NCI-H1417 (cell line): ENCODE measurements at places on chromosomes 2 and 18.
A peak's percentile ranks its signal among the peaks of the same experiment; 100 is the strongest.

DNA sequence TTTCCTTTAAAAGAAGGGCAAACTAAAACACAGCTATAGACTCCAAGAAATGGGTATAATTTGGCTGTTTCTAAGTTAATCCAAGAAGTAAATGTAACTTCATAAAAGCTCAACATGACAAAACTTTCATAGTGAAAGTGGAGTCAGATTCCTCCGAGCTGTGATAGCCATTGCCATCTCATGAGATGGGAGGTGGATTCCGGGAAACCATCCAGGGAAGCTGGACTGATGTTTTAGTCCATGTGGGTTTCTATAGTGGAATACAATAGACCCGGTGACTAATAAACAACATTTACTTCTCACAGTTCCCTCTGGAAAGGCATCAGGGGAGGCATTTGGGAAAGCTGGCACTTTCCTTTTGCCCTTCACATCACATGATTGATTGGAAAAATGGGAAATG, 10.0 kb upstream of the LAPTM4A start:
- DNase-seq, result no peak

DNA sequence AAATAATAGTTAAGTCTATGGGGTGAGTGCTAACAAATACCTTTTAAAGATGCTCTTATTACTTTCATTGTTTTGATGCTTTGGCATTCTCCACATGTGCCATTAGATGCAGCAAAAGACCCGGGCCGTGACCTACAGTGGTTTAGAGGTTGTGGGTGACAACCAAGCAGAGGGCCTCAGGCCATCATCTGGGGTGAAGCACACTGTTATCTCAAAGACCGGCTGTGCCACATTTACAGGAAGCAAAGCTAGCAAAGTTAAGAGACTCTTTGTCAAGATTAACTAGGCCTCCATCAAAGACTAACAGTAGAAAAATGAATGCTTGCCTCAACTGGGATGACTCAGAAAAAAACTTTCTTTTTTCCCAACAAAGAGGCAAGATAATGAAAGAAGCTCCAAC, 695.3 kb downstream of the SATB2 start:
- no peak for DNase-seq

GRCh38 chr2:141929331-141930252, 201.2 kb downstream of the LRP1B start:
- no peak for DNase-seq

GRCh38 chr18:51110073-51110797, 80.2 kb downstream of the SMAD4 start:
- peak; percentile 44 for DNase-seq

DNA sequence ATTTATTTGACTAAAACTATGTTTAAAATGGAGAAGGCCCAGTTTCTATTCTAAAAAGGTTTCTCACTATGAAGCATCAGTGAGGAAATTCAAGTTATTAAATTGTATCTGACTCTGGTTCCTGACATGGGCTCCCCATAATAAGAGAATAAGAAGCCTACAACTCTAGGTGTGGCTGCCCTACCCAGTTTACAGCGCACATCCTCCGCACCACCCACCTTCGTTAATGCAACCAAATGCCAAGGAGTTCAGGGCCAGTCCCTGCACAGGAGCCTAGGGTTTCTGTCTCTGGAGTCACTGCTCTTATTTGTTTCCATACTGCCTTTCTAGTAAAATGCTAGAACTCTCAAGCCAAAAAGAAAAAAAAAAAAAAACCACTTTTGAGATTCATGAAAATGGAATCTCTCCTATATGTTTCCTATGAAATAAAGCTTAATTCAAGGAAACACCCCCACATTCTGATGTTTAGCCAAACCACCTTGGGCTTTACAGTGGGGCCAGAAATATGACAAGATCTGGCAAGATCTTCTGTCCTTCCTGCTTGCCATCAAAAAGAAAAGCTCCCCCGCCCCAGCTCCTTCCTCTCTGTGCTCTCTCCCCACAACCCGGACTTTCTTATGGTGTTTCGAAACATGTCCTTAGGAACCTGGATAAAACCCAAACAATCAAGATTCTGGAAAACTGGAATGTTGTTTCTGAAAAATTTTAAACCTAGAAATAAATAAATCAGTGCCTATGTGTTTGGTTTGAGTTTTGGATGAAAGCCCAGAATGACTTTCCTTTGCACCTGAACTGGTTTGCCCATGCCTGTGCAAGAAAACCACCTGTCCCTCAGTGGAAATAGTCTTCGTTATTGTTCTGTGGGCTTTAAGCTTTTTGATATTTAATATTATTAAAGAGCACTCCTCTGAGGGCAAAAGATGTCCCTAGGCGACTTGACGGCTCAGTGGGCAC, 136.7 kb downstream of the SP3 start:
- DNase-seq, result no peak

- DNase-seq, result no peak
Observed at GRCh38 chr2:127564429-127565260, 29.2 kb downstream of the MYO7B start.

DNA sequence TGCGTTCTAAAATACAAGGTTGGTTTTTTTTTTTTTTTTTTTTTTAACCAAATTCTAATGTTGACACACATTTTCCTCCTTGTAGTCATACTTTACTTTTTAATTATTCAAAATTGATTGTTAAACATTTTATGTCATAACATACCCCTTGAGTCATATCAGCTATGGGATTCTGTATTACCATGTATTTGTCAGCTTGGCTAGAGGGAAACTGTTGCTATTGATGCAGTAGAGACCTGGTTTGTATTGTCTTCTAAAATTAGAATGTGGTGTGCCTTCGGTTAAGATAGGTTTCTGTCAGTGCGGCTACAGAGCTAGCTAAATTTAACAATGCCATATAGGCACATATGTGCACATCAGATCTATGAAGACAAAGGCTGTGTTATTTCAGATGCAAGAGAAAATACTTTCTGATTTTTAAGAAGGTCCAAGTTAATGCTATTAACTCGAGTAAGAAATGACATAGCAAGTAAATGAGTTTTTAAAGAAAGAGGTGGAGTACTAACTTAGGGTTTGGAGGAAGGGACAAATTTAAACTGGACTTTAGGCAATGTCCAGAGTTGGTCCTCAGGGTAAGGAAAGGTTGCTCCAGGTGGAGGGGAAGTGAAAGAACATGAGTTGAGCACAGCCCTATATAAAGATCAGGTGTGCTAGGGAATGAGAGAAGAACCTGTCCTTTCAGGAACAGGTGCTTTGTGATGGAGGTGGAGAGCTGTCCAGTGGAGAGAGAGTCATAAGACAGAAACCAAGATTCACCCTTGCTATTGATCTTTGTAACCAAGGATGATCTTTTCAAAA, 152.3 kb downstream of the PRPF40A start:
- no peak for DNase-seq

GRCh38 chr2:191740759-191741158, 62.8 kb downstream of the NABP1 start:
- no peak for DNase-seq

DNA sequence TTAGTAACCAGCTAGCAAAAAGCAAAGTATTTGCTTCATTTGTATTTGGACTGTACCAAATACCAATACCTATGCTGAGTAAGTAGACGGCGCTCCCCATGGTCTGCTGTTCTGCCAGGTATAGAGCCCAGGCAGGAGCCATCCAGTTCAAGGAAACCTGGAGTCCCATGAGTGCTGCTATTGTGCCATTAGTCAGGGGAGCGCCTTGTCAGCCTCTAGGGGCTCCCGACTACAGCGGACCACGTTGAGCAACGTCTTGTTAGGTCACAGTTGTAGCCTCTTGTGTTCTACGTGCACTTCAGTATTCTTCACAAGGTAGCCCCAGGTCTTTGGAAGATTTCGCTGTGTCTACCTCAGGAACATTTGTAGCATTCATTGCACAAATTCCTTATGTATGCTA, 21.6 kb upstream of the SLC9A2 start:
- no peak for DNase-seq

DNA sequence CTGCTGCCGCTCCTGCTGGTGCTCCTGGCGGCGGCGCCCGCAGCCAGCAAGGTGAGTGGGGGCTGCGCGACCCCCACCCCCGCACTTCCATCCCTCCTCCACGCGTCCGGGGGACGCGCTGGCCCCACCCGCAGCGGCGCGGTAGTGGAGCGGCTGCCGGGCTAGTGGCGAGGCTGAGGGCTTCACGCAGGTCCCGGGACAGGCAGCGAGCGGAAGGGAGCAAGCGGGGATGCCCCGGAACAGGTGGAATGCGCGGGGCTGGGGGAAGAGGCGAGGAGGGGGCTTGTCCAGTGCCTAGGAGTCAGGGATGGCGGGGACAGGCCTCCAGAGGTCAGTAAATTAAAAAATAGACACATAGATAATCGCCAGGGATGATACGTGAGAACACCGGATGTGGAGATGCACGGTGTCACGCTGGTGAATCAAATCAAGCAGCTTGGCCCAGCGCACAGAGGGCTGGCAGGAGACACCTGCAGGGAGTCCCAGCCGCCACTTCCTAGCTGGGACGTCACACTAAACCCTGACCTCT, 403 bp downstream of the COL4A3 start:
- DNase-seq, result no peak

- DNase-seq, result no peak
Observed at GRCh38 chr2:23589739-23590138, 204.8 kb downstream of the KLHL29 start.

GRCh38 chr2:30636311-30636710, 170.9 kb downstream of the CAPN13 start:
- no peak for DNase-seq

- no peak for DNase-seq
Observed at GRCh38 chr2:19426941-19427340, 68.5 kb upstream of the OSR1 start.

DNA sequence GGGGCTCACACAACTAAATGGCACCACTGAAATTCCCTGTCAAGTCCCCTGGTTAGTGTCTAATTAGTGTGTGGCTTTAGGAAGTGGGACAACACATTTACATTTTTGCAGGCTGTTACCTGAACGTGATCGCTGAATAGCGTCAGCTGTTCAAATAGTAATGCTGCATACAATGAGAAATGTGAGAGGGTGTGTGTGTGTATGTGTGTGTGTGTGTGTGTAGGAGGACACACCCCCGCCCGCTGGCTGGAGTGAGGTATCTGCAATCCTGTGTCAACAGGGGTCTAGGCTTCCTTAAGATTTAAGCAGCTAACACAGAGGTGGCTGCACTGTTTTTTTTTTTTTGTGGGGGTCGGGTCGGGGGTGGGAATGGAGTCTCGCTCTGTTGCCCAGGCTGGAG, 4.8 kb upstream of the LYPD6B start:
- peak; percentile 63 for DNase-seq

DNA sequence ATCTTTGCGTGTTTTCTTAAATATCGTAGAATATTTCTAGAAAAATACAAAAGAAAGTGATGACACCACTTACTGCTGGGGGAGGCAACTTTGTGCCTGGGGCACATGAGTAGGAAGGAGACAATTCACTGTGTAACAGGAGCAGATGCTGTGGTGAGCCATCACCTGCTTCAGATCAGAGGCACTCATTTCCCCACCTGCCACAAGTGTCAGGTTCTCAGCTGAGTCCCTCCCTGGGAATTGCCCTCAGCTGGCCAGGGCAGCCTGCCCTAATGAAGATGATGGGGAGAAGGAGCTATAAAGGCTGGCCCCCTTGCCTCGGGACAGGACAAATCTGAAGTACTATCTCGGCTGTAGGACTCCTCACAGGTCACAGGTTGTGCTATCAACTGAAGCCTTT, 322.8 kb downstream of the STK39 start:
- peak; percentile 33 for DNase-seq

- DNase-seq, result no peak
Observed at GRCh38 chr18:58013241-58014211, 30.5 kb upstream of the NEDD4L start.

- DNase-seq, result no peak
Observed at GRCh38 chr18:30730915-30731314, 311.6 kb downstream of the DSC3 start.

DNA sequence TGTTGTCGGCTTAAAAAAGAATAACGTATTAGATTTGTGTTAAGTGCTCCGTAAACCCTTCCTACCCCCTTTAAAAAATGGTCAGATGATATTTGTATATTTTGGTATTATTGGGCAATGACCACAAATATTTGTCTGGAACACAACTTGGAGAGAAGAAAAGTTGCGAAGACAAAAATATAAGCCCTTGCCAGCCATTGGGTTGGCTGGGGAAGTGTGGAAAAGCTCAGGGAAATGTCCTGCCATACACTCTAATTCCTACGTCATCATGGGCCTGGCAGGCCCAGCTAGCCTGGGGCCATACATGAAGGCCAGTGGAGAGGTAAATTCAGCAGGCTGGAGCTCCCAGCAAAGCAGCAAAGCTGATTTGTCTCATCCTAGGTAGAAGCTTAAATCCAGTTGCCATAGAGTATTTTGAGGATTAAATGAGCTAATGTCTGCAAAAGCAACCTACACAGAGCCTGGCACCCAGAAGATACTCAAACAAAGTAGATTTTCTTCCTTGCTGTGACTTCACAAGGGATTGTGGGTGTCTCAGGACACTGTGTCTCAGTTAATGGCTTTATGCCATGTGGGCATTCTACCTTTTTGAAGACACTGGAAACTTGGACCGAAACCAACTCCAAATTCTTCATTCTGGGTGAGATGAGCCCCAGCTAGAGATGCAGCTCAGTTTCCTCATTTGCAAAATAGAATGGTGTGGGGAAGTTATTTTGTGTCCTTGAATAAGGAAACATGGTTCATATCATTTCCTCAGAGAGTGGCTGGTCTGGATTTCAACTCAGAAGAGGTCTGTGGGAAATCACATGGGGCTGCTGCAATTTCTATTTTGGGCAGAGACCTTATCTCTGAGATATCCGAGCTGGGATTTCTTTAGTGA, 87.9 kb upstream of the MAP4K3 start:
- DNase-seq, result no peak

DNA sequence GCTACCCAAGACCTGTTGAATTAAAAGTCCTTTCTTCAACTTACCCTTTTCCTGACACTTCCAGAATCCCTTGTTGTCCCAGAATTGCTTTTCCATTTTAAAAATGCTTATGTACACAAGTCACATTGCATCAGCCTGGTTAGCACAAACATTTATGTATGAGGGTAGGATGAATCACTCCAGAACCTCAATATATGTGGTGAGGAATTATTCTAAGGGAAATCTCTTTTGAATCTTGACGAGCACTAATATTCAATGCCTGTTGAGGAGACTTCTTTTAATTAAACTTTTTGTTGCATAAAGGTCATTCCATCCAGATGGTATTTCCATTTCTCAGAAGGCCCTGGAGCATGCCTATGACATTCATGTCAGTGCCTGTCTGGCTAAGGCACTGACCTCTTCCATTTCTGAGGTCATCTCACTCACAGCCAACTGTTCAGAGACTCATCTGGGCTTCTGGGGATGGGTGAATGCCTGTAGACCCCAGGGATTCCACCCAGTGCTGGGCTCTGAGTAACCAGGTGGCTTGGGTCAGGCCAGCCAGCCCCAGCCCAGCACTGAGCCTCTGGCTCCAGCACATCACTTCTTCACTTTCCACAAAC, 28.2 kb downstream of the ACMSD start:
- no peak for DNase-seq

DNA sequence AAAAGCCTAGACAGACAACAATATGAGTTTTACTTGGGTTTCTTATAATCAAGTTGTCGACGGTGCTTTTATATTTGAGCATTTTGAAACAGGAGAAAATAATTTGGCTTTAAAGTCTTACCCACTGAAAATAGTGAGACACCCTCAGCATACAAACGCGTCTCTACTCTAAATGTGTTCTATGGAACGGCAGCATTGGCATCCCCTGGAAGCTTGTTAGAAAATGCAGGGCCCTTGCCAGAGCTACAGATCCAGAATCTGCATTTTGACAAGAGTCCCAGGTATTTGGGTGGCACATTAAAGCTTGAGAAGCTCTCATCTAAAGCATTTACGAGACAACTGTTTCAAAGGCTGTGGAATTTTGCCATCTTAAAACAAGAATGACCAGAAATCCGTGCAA, 163.5 kb downstream of the PID1 start:
- DNase-seq, result no peak
